ENCODE measurements at places on chromosomes 2 and 18. TPM values are rescaled to one million over a fixed set of nuclear protein-coding genes. Genes with fewer than 3 reads are reported as not detected.

Gene NOL4
- not detected for total RNA-seq

Gene MALL
- 248 TPM for total RNA-seq

DNA sequence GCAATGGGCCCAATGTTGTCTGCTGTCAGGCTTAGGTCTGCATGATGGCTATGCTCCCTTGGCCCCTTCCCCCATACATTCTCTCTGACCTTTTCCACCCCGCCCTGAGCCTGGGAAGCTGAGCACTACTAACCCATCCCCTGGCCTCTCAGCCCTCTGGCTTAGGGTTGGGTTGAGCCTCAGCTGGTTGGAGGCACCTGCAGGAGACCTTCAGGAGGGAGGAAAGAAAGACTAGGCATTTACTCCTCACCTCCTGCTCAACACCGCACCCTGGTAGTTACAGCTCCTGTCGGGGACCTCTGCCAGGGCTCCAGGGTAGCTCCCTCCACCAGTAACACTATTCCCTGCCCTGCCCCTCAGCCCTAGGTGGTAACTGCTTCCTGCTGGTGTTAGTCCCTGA lies 80.5 kb downstream of the GALNT14 start:
- ATAC-seq: no peak

- ATAC-seq: no peak
Measured at GRCh38 chr2:223562078-223562477, 40.1 kb downstream of the SCG2 start.

GRCh38 chr2:164015328-164016123 lies 279.7 kb upstream of the FIGN start:
- no peak for ATAC-seq

Data from esophagus mucosa (tissue), 1 donor.